ENCODE measurements at places on chromosomes 1 and 21.
A peak's percentile ranks its signal among the peaks of the same experiment; 100 is the strongest.

DNA sequence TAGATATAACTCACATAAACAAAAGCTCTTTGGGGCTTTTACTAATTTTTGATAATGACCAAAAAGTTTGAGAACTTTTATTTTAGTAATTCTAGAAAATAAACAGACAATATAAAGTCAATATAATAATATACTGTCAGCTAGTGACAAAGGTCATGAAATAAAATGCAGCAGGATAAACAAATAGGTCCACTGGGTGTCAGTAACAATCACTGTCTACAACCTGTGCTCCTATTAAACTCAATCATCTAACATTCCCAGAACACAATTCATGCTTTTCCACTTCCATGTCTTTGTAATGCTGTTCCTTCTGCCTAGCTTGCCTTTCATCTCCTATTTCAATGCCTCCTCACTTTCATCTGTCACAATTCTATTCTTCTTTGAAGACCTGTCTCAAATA, 186.1 kb downstream of the GIPC2 start:
- no peak for DNase-seq

- no peak for DNase-seq
Measured at GRCh38 chr1:201039876-201040275, 16.4 kb upstream of the KIF21B start.

DNA sequence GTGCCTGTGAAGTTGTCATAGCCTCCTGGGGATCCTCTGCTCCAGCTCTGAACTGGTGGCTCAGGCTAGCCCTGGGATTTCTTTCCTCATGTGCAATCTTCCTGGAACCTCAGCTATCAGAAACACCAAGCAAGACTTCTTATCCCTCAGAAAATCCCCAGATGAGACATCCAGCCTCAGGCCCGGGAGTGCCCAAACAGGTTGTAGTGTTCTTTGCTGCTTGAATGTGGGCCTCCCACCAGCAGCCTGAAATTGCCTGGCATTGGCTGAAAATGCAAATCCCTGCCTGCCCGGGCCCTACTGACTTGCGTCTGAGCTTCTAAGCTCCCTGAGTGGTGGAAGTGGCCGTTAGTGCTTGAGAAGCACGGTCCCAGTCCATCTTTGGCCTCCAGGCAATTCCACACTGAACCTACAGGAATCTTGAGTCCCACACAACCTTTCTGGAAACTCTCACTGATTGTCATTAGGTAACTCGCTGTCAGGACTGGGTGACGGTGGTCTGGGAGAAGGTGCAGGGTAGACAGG, 146.8 kb downstream of the ZBTB18 start:
- no peak for DNase-seq

GRCh38 chr1:64229307-64229706, 25.9 kb downstream of the UBE2U start:
- DNase-seq = no peak

DNA sequence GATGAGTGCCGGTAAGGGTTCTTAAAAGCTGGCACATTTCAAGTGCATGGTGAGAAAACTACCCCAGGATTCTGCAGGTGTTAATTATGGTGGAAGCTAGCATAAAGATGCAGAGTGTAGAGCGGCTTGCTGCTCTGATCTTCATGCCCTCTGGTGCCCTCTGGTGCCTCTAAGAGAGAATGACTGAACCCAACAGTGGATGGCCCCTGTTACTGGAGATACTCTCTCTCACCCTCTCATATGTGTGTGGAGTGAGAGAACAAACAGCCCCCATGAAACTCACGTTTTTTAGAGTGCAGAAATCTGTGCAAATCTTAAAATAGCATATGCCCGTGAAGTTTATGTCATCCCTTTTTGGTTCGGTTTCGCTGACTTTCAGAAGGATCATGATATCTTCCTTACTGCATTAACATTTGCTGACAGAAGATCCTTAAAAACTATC, 90.0 kb downstream of the GRIK1 start:
- DNase-seq = peak; percentile 62
